ENCODE measurements at places on chromosomes 16 and 17.

DNA sequence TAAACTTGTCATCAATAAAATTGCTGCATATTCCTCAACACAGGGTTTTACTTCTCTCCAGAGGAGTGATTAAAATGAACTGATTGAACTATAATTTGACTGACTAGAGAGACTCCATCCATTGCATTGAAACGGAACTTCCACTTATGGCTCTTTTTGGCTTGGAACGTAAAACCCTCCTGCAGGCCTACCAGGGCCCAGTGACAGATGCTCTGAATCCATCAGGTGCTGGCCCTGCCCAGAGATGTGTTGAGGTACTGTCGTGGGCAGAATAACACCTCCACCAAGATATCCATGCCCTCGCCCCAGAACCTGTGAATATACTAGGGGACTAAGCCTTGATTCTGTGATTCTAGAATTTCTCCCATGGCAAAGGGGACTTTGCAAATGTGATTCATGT is 45.4 kb downstream of the CBLN1 start:
- DNase-seq: no peak

- DNase-seq: no peak
Observed at GRCh38 chr17:58378733-58379510, 26.9 kb upstream of the SUPT4H1 start.

DNA sequence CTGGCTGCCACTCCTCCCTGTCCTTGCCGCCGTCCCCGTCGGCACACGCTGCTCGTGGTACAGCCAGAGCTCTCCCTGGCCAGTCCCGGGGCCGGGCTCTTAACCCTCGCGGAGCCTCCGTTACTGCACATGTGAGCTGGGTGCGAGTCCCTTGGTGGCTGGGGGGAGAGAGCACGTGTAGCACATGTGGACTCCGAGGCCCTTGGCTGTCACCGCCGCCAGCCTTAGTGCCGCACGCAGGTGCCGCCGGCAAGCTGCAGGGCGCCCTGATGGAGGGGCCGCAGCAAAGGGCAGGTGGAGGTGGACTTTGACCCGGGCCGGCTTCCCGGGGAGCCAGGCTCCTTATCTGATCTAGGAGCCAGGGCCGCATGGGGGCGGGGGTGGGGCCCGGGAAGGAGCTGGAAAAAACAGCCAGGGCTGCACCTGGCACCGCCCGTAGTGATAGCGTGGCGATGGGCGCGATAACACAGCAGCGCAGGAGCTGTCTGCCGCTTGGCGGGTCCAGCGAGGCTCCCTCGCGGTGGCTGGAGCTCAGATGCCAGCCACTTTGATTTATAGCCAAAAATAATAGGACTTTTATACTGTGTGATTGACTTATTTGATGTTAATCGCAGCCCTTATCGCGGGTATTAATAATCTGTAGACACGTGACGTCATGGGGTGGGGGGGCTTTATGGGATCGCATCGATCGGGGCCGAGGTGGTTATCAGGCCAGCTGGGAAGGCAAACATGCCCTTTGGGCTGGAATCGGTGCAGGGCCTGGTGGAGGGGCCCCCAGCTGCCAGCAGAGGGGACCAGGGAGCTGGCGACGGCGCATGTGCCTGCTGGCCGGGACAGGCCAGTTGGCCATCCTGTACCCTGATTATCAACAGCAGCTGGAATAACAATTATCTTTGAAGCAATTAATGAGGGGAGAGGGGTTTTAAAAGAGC is 35.1 kb downstream of the ZFPM1 start:
- DNase-seq: peak; percentile 59

DNA sequence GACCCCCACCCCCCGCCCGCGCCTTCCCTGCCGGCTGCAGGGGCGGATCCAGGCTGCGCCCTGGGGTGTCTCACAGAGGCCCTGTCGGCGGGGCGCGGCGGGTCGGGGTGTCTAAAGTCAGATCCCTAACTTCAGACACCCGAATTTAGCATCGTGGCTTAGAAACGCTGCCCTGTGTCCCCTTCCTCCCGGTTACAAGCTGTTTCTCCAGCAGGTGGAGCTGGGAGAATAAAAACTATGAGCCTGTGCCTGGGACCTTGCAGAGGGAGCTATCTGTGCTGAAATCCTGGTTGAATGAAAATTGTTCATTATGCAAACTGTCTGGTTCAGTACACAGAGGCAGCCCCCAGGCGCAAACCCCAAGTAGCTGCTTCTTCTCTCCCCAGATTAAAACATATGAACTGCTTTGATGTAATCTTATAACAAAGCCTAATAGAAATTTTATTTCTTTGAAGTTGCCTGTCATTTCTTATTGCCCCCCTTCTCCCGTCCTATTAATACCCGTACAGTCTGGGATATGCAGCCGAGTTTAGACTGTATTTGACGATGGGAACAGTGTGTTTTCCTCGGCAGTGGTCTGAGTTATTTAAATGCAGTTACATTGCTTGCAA is 79.0 kb downstream of the RPA1 start:
- DNase-seq: peak; percentile 69

DNA sequence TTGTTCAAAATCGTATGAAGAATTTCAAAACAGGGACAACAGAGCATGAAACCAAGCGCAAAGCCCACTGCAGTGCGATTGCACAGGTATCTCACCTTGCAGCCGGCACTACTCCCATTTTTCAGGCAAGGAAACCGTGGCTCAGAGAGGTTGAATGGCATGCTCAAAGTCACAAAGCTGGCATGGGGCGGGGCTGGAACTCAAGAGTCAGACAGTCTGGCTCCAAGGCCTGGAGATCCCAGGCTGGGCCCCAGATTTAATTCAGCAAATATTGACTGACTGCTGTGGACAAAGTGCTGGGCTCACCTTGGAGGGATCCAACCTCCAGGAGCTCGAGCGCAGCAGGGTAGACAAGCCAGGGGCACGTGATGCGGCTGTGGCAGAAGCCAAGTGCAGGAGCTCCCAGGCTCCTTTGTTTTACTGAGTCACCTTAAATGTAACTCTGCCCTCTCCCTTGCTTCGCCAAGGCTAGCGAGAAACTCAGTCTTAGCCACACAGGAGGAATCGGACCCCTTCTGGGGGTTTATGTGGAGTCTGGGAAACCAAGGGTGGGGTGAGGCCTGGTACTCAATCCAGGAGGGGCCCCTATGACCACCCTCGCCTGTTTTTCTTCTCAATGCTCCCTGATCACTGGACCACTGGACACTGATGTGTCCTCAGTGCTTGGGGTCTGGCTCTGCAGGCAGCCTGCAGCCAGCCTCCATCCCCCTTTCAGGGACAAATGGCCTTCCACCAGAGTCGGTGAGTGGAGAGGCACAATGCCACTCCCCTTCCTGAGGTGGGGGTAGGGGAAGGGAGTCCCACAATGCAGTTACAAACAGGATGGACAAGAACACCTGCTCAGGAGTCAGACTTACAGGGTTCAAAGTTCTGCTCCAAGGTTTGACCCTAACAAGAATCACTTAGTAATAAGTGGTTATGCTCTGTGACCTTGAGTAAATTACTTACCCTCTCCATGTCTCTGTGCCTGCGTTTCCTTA is 3.9 kb upstream of the SPATA20 start:
- peak; percentile 84 for DNase-seq

DNA sequence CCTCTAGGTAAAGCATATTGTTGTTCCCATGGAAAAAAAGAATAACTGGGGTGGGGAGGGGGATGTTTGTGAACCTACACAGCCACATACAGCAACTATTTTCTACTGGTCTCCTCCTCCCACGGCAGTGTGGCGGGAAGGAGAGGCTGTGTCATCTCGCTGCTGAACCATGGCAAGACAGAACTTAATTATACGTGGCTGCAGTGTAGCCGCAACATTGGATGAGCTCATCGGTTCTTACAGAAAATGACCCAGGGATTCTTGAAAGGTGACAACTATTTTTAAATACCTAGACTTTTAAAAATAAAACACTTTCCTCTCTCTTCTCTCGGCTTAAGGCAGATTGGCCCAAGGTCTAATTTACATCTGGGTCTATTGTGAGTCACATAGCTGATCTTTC is 19.8 kb upstream of the TEKT3 start:
- DNase-seq: no peak

DNA sequence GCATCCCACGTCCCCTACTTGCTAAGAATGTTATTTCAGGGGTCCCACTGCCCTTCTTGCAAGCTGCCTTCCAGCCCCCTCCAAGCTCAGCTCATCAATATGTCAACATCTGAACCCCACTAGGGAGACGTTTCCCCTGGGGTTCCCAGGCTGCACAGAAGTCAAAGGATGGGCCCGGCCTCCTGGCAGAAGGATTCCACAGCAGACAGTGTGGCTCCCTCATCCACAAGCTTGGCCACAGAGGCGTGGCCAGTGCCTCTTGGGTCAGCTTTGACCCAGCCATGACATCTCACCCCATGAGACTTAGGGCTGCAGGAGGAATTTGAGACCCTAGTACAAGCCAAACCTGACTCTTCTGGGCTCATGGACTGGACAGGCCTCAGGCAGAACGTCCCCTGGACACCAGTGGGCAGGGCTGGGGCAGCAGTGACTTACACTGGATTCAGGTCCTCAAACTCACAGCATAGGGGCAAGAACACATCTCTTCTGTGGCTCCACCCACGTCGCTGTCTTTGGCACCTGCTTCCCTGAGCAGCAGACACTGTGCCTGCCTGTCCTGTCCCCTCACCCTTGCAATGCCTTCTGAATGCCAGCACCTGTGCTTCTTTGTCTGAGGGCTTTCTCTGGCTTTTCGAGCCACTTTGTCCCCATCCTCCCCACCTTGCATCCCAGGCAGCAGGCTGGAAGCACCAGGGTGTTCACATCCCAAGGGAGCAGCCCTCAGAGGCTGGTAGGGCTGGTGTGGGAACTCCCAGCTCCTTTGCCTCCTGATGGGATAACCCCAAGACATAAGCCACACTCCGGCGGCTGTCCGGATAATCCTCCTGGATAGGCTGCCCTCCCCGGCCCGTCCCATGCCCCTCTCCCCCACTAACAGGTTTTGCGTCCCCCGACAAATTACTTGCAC is 56.0 kb upstream of the ENPP7 start:
- no peak for DNase-seq

GRCh38 chr17:57810721-57811637 is 38.9 kb downstream of the MRPS23 start:
- peak; percentile 28 for DNase-seq
